Brain microvascular endothelial cell (primary cell): ENCODE measurements at places on chromosomes 12 and 14.
A peak's percentile ranks its signal among the peaks of the same experiment; 100 is the strongest.

DNA sequence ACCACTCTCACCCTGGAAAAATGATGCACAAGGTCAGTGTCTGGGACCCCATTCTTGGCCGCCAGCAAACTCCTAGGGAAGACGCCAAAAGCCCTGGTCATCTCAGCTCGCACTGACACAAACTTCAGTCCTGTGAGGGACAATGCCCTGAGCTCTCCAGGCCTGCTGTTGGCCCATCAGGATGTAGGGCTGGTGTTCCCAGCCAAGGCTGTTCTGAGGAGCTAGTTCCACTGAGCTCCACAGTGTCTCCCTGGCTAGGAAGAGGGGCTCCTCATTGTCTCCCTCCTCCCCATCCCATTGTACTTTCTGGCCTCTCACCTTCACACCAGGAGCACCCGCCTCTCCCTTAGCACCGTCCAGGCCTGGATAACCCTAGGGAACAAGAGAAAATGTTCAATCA is 10.8 kb downstream of the COL2A1 start:
- no peak for DNase-seq

GRCh38 chr14:38255673-38256532 is at the start of gene CLEC14A:
CLEC14A (minus strand) TSS chr14:38256093; CDS start chr14:38256022, 71 bp downstream.
- peak; percentile 22 for DNase-seq

DNA sequence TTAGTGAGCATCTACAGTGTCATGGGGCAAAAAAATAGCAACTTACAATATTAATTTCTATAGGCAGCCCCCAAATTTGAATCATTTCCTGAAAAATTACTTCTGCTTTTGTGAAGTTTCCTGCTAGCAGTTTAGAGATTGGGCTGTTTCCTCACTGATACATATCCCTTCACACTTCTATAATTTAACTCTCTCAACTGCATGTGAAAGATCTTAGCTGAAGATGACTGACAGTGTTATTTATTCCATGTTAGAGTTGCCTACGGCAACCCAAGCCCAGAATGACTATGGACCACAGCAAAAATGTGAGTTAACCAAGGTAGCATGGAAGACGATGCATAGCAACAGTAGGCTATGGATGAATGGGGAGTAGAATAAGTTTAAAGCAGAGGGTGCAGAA is at the start of gene KLRG1:
TSS of gene KLRG1 (plus strand) at position 134 of the 400 bp plus-strand sequence. CDS start at position 224, 90 bp downstream.
- DNase-seq: no peak

GRCh38 chr14:68526512-68527091 is 266.3 kb downstream of the ZFP36L1 start:
- DNase-seq: no peak

- no peak for DNase-seq
Measured at GRCh38 chr12:123715195-123715594, 3.0 kb downstream of the ATP6V0A2 start.

DNA sequence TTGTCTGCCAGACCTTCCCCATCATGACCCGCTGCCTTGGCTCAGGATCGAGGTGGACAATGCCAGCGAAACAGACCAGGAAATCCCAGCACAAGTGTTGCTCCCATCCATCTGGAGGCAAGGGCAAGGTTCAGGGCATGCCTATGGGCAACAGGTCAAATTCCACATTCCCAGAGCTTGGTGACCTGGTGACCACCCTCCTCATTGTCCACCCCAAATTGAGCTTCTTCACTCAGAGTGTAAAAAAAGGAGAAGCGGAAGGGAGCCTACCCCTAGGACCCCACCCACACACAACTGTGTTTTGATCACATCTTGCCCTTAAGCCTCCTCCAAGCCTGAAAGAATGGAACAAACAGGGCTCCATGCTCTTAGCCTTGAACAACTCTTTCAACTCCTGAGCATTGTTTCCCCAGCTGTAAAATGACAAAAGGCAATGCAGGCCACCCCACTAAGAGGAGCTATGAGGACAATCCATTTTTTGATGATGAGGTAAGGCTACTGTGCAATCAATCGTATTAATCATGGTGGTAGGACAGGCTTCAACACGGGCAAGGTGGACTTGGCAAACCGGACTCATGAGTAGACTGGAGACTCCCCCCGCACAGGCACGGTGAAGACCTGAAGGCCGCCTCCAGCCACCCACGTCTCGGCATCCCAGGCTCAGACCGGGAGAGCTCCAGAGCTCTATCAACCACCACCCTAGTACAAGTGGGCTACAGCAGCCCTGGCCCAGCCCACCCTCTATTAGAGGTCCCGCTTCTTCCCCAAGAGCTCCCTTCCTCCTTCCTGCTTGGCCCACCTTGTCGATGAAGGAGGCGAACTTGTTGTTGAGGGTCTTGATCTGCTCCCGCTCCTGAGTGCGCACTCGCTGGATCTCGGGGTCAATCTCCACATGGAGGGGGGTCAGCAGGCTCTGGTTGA is 866 bp downstream of the KRT79 start:
- DNase-seq: no peak

DNA sequence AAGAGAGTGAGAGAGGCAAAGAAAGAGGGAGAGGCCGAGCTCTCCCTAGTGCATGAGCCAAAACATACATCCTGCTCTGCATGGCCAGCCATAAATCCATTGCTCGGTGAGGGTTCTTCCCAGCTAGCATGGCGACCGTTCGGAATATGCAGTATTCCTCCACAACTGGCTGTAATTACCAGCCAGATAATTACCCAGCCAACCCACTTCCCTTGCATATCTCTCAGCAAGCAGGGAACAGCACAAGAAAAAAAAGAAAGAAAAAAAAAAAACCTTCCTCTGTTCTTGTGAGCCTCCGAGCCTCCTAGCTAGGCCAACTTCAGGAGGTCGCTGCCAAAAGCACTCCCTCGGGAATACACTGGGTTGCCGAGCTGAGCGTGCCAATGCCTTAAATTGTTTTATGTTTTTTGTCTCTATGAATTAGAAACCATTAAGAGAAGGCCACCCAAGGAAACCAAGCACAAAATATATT is 567.9 kb downstream of the MED13L start:
- no peak for DNase-seq

DNA sequence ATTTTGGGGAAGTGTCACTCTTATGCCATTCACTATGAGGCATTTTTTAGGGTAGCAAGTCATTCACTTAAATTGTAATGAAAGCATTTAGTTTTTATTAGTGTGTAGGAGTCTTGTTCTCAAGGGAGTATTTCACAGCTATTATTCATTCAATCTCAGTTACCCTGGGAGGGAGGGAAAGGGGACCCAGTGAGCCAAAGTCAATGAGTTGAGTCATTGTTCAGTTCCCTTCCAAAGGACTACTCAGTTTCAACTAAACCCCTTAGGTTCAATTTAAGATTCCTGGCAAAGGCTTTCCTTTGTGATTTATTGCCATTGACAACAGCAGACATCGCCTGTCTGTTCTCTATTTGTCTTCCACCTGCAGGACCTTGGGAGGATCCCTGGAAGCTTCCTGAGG is 29.3 kb upstream of the RASSF8 start:
- DNase-seq: no peak

GRCh38 chr12:102659200-102659911 is 179.0 kb upstream of the IGF1 start:
- DNase-seq: no peak

DNA sequence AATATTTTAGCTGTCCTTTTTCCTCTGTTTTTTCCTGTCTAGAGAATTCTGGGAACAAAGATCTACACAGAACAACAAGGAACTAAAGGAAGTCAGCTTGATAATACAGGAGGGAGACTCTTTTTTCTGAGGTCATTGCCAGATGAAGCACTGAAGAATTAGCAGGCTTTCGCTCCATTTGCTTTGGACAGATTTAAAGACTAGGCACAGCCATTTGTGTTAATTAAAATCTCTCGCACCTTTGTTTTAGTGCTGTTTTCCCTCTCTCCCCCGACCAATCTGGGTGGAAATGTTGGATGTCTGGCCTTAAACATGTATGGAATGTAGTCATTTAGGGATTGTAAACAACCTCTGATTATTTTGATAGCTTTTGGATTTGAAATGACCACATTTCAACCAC is 9.6 kb upstream of the GPHN start:
- no peak for DNase-seq

DNA sequence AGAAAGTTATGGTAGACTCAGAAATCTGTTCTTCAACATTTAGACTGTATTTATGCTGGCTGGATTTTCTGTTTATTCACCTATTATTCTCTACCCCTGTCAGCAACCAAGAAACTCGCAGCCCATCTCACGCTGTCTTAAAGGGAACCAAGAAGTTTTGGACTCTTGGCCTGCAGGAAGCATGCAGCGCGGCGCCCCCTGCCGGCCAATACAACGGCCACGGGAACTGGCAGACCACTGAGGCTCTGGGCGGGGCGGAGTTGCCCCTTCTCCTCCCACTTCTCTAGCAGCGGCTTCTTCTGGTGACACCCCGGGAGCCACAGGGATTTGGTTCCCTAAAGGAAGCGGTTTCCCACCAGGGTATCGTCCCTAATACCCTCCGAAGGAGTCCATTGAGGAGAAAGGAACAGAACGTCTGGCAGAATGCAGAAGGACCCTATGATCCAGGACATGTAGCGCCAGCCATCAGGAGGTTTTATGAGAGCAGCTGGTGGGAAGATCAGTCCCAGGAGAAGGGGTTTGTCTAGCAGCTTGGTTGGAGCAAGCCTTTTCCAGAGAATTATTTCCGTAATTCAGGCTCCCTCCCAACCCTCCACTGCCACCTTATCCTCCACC is 21.0 kb upstream of the RNASE2 start:
- no peak for DNase-seq

- peak; percentile 46 for DNase-seq
Measured at GRCh38 chr12:45130881-45131281, 80.0 kb upstream of the DBX2 start.

DNA sequence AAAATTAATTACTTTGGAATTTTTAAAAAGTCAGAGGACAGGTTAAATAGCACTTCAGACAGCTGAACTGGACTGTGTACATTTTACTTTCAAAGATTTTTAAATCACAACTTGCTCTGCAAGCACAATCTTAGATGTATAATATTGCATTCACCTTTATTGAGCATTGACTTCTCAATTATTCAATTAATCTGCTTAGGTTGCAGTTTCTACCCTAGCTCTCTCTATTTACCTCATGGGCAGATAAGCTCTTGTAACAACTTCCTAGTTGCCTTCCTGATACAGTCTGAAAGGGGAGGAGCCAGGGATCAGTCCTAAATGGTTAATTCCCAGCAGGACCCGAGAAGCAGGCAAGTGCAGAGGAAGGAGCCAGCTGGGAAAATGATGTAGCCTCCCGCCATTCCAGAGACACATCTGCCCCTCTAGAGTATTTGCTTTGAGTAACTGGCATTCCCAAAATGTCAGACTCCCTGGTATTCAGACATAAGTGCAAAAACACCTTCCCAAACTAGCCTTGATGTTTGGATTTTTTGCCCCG is 302.8 kb downstream of the GALC start:
- DNase-seq: no peak

DNA sequence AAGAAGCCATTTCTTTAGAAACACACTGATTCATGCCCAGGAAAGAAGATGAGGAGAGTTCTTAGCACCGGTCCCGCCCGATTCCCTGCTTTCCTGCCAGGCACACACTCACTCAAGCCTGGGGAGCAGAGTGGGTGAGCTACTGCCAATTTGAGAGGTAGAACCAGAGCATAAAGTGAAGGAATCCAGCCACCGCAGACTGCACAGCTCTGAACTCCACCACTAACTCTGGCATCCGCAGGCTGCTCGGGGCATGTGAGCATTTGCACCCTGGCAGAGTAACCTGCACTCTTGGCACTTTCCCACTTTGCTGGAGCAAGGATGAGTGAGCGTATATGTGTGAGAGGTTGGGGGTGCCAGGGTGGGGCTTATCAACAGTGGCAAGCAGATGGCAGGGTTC is 4.0 kb upstream of the SYNDIG1L start:
- DNase-seq: no peak

- DNase-seq: no peak
Measured at GRCh38 chr12:63894132-63894531, 49.6 kb downstream of the SRGAP1 start.

GRCh38 chr12:63668028-63668799 is at the start of gene DPY19L2:
DPY19L2 (minus strand) TSS chr12:63668493; CDS start chr12:63668393, 100 bp downstream.
- DNase-seq: peak; percentile 46

DNA sequence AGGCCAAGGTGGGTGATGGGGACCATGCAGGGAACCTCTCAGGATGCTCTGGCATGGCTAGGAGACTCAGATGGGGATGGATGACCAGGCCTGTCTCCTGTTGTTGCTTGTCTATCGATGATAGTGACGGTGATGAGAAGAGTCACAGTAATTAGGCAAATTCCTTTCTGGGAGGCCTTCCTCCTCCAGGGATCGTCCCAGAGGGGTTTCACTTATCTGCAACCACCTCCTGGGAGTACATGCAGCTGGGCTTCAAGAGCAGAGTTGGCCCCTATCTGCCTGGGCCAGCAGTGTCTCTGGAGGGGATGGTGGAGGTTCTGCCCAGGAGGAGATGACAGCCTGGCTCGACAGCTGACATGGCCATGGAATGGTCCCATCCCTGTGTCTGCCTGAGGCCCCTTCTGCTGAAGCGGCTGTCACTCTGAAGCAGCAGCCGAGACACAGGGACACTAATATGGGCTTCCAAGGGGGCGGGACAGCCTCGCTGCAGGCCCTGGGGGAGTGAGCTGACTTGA is 27.5 kb upstream of the OAS1 start:
- no peak for DNase-seq

GRCh38 chr12:45231515-45232145 is 15.7 kb downstream of the ANO6 start:
- DNase-seq: peak; percentile 27

DNA sequence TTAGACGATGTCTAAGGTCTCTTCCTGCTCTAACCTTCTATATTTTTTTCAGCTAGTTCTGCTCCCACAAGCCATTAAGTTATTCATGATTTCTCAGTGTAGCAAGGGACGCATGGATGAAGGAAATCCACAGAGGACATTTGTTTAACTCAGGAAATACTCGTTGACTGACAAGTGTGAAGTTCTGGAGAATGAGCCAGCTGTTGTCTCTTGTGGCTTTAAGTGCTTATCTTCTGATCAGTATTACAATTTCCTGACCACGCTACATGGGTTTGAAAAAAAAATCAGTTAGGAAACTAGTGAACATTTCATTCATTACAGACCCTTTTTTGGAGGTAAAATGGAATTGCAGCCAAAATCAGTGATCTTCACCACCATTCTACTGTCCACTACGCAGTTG is 53.1 kb downstream of the GUCY2C start:
- peak; percentile 25 for DNase-seq

GRCh38 chr12:12909228-12909994 is 18.0 kb downstream of the GPRC5A start:
- no peak for DNase-seq
